Colonic mucosa (tissue), 4 donors: ENCODE measurements at places on chromosomes 6 and 20. TPM values are rescaled to one million over a fixed set of nuclear protein-coding genes. Genes with fewer than 3 reads are reported as not detected.

Gene COL21A1
- total RNA-seq: 1.9 TPM

Gene C6orf58
- not detected for total RNA-seq

Gene ZNF391
- 1.9 TPM for total RNA-seq

Gene TUBB2B
- total RNA-seq: 2.3 TPM

Gene MEI4
- not detected for total RNA-seq

Gene OR12D1
- not detected for total RNA-seq

Gene TBX18
- total RNA-seq: 0.35 TPM

Gene SLC2A4RG
- total RNA-seq: 75.3 TPM

Gene DZANK1
- total RNA-seq: 1.2 TPM

Gene PTCRA
- not detected for total RNA-seq

Gene DEFB132
- total RNA-seq: not detected

Gene CLVS2
- total RNA-seq: 0.05 TPM

Gene SLPI
- 113 TPM for total RNA-seq
